ENCODE measurements at places on chromosomes 1 and 21.

GRCh38 chr1:192474080-192474683 lies 101.4 kb upstream of the RGS1 start:
- no peaks in the 10 kb centered on the region for H3K36me3 ChIP-seq
- H3K27me3 ChIP-seq, result peaks cover 24% of the 10 kb centered on the region
- no peak overlapping the region for H3K27ac ChIP-seq
- H3K4me1 ChIP-seq, result no peaks in the 10 kb centered on the region
- DNase-seq, result peak; percentile 65

DNA sequence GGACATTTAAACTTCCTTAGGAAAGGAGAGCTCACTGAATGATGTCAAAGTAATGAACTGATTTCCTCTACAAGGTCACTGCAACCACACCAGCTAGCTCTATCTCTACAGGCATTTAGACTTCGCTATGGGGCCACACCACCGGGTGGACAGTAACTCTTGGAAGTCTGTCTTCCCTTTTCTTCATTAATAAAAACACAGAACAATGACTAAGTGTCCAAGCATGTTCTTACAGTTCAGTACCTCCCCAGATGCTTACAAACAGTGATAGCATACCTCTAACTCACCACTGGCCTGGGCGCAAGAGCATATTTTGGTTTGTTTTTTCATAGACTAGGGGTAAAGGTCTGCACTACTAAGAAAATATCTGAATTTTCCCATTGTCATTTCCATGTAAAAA lies 54.6 kb downstream of the SIM2 start:
- H3K36me3 ChIP-seq, result peaks cover 2% of the 10 kb centered on the region
- no peak overlapping the region for H3K27ac ChIP-seq
- no peak overlapping the region for H3K4me3 ChIP-seq
- H3K27me3 ChIP-seq, result no peaks in the 10 kb centered on the region
- no peak for DNase-seq

GRCh38 chr1:94050675-94051074 lies 70.3 kb downstream of the ABCA4 start:
- H3K4me3 ChIP-seq, result no peak overlapping the region
- H3K27me3 ChIP-seq, result no peaks in the 10 kb centered on the region
- H3K36me3 ChIP-seq, result no peaks in the 10 kb centered on the region
- no peak for DNase-seq
- H3K27ac ChIP-seq, result no peak overlapping the region
- no peaks in the 10 kb centered on the region for H3K4me1 ChIP-seq

- no peak overlapping the region for H3K27ac ChIP-seq
- no peak overlapping the region for H3K4me3 ChIP-seq
- H3K4me1 ChIP-seq, result peaks cover 24% of the 10 kb centered on the region
- no peaks in the 10 kb centered on the region for H3K36me3 ChIP-seq
- H3K27me3 ChIP-seq, result no peaks in the 10 kb centered on the region
These were observed 1.7 kb downstream of the SSX2IP start for GRCh38 chr1:84688463-84689061.

DNA sequence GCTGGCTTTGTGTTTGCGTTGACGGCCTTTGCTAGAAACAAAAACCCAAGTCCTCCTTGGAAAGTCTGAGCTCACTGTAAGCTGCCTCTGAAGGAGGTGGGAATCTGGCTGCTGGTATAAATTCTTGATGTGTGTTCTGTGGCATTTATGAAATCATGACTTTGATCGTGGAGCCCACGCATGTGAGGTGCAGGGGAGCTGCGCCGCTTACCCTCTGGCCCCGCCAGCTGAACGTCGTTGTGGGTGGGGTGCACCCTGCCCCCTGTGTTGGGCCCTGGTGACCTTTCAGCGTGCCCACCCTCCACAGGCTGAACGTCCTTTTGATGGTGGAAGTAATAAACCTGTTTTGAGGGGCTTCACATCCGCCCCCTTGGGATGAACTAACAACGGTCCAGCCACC lies 21.2 kb upstream of the DIP2A start:
- H3K4me3 ChIP-seq, result no peak overlapping the region
- no peak for DNase-seq
